Activated CD8-positive, alpha-beta memory T cell treated with anti-CD3 and anti-CD28 coated beads, Interleukin-2, amount 50 U/mL, for 4 hours (primary cell): ENCODE measurements at places on chromosomes 2 and 18.
A peak's percentile ranks its signal among the peaks of the same experiment; 100 is the strongest.

- no peak for DNase-seq
Measured at GRCh38 chr2:158407031-158407430, 49.5 kb downstream of the CCDC148 start.

DNA sequence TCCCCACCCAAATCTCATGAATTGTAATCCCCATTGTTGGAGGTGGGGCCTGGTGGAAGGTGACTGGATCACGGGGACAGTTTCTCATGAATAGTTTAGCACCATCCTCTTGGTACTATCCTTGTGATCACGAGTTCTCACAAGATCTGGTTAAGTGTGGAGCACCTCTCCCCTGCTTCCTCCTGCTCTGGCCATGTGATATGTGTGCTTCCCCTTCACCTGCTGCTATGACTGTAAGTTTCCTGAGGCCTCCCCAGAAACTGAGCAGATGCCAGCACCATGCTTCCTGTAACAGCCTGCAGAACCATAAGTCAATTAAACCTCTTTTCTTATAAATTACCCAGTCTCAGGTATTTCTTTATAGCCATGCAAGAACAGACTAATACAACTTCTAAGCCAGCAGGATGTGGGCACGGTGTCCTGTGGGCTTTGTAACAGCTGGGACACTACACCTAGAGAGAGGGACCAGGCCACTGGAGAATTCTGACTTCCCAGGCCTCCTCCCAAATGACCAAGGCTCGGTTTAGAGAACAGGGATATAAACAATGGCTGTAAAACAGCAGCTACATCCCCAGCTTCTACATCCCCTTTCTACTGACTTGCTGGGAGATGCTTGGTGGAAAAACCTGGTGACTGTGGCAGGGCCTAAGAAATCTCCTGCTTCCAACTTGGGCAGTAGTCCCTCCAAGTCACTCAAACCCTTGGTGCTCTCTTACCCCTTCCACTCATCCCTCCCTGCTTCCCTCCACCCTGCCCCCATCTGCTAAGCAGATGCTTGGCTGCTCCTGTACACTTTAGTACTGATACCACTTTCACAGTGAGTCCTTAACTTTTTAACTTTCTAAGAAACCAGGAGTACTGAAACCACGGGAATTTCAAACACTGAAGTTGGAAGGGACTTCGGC lies 10.3 kb downstream of the STAT1 start:
- no peak for DNase-seq

GRCh38 chr2:84643991-84644390 lies 127.7 kb downstream of the DNAH6 start:
- DNase-seq, result no peak

GRCh38 chr2:130355172-130355577 lies 681 bp upstream of the PTPN18 start:
- no peak for DNase-seq

DNA sequence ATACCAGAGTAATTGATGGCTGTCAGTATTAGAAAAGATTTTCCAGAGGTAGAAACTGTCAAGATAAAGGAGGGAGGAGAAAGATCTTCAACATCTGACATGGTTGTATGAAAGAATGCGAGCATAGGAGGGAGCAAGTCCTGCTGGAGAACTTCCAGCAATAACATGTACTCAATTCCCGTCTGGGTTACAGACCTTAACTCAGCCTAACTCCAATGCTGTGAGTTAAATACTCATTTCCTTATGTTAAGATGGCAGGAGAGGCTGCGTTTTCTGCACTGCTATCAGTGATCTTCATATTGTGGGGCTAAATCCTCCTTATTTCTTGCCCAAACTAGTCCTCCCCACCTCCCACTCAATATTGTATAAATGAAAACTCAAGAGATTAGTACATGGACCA lies 6.7 kb upstream of the CERS6 start:
- no peak for DNase-seq

- DNase-seq, result no peak
Measured at GRCh38 chr2:205566606-205567168, 115.6 kb upstream of the NRP2 start.

DNA sequence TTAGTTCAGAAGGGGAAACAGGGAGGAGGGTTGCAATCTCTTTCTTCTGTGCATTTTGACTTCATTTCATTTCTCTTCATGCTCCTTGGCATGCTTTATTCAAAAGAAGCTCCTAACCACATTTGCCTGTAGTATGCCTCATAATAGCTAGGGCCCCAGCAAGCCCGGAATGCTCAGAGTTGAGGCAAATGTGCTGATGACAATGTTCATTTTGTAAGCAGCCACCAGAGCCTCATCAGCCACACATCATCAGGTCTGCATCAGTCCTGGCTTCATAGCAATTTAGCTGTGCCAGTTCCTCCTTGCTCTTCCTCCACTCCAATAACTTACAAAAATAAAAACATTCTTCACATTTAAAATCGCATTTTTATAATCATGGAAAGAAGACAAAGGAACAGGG lies 65.4 kb upstream of the MMADHC start:
- no peak for DNase-seq

GRCh38 chr2:190532581-190532980 lies 1.9 kb downstream of the NEMP2 start:
- DNase-seq, result no peak

GRCh38 chr18:48924630-48925490 lies 25.9 kb downstream of the SMAD7 start:
- DNase-seq, result peak; percentile 22

GRCh38 chr2:233915128-233915527 lies 2.0 kb upstream of the TRPM8 start:
- DNase-seq, result no peak

GRCh38 chr2:36482576-36483214 lies 115.3 kb downstream of the FEZ2 start:
- no peak for DNase-seq

GRCh38 chr18:77567205-77567604 lies 317.6 kb downstream of the GALR1 start:
- DNase-seq, result no peak

DNA sequence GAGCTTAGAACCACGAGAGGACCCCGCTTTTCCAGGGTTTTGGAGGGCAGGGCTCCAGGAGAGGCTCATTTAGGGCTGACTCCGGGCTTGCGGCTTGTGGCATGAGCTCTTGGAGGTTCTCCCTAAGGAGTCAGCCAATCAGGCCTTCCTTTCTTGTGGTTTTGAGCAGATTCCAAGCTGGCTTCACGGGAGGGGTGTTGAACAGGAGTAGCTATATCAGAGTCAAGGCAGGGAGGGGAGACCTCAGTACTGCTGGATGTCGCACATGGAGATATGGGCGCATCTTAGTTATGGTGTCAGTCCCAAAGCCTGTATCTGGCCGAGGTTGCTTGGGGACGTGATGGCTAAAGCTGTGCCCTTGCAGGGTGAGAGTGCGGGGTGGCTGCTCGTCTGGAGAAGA lies 98.6 kb downstream of the AGAP1 start:
- DNase-seq, result no peak

DNA sequence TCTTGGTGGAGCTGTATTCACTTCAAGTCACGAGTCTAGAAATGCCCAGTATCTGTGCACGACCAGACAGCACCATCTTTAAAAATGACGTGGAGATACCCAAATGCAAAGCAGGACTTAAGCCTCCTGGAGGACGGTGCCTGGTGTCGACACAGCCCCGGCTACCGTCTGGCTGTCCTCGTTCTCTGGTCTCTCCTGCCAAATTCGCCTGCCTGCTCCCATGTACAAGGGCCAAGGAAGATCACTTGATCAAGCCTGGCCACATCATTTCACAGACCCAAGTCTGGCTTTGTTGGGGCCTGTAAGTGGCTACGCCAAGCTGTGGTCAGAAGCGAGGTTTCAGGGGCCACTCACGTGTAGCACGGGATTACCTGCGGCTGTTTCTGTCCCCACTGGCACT lies 9.4 kb downstream of the ODC1 start:
- no peak for DNase-seq

DNA sequence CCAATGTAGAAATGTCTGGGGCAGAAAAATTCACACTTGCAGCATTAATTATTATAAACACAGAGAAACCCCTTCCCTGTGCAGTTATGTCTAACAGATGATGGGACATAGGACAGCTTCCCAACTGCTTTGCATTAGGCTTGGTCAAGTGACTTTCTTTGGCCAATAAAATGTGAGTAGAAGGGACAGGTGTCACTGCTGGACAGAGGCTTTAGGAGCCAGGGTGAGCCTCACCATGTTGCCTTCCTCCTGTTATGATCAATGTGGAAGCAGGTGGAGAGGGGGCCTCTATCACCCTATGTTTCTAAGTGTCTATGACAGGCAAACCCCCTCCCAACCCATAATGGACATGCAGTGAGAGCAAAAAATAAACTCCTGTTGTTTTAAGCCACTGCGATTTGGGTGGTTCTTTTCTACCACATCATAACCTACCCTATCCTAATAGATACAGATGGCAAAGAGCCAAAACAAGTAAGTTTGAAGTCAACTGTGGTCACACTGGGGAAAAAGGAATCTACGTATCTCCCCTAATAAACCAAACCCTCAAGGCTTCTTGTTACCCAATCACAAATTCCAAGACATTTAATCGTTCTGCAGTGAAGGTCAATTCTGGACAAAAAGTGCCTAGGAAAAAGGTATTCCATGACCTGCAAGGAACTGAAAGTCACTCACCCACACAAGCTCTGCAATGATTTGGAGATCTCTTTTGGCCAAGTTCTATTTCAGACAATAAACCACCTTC lies 28.6 kb upstream of the POU3F3 start:
- DNase-seq, result no peak

- DNase-seq, result no peak
Measured at GRCh38 chr2:230664128-230664527, 48.5 kb upstream of the CAB39 start.

DNA sequence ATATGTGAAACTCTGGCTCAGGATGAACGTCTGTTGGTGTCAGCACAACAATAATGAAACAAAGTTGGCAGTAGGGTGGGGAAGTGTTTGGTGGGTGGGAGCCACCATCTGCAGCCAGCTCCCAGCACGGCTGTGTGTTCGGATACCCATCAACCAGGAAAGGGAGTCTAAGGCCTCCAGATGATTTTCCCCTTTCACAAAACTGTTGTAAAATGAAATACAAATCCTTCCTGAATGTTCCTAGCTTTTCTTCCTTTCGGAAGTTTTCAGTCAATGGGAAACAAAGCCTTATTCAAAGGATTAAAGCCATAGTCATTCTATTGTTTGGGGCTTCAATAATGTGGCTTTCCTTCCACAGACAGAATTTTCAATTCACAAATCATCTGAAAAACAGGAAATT lies 14.5 kb upstream of the DARS1 start:
- DNase-seq, result no peak

GRCh38 chr2:41610501-41611190 lies 437.2 kb upstream of the PKDCC start:
- no peak for DNase-seq
